ENCODE measurements at places on chromosomes 5 and 9.

DNA sequence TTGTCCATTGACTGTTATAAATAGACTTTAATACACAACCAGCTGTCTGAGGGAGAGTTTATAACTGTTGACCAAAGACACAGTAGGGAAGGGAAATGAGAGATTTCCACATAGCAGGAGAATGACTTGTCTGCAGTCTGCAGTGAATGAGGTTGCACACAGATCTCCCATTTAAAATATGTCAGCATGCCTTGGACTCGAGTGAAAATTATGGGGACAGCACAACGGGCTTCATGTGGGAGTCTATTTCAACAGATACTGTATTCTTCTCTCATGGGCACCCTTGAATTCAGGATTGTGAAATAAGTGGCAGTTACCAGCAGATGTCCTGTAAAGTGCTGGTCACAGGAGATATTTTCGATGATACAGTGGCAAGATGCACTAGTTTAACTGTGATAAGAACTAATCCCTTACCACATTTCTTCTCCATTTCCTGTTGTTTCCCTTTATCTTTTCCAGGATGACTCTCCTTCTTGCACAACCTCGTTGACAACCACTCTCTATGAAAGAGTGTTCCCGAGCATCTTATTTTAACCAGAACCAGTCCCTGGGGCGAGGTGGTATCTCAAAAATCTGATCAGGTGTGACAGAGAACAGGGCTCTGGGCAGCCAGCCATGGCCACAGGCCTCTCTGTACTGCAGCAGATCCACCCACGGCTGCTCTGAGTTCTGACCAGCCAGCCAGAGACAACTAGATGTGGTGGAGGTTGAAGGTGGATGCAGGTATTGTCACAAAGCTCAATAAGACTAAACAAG, 51.5 kb upstream of the MAP3K1 start:
- DNase-seq, result no peak

GRCh38 chr5:71652803-71653543, 65.8 kb downstream of the MCCC2 start:
- no peak for DNase-seq

DNA sequence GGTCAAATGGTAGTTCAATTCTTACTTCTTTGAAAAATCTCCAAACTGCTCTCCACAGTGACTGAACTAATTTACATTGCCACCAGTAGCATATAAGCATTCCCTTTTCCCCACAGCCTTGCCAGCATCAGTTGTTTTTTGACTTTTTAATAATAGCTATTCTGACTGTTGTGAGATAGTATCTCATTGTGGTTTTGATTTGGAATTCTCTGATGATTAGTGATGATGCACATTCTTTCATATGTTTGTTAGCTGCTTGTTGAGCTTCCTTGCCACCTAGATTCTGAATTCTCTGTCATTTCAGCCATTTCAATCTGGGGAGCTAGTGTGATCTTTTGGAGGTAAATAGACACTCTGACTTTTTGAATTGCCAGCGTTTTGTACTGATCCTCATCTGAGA, 24.0 kb downstream of the CDK20 start:
- DNase-seq, result no peak

GRCh38 chr5:96195123-96195522, 233.5 kb upstream of the ELL2 start:
- DNase-seq, result no peak

GRCh38 chr9:117821954-117822353, 117.8 kb downstream of the TLR4 start:
- DNase-seq, result no peak

DNA sequence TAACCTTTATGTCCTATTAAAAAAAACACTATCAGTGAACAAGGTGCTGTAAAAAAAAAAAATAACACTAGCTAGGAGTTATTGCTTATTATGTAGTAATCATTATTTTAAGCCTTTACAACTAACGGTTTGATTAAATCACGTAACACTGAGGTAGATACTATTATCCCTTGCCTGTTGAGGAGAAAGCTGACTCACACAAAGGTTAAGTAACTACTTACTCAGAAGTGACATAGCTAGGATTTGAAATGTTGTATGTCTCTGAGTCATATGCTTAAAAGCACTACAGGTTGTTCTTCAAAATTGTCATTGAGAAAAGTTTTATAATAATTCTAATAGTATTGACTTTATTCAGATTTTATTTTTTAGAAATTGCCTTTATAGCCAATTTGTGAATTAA, 8.8 kb downstream of the TENT2 start:
- no peak for DNase-seq

DNA sequence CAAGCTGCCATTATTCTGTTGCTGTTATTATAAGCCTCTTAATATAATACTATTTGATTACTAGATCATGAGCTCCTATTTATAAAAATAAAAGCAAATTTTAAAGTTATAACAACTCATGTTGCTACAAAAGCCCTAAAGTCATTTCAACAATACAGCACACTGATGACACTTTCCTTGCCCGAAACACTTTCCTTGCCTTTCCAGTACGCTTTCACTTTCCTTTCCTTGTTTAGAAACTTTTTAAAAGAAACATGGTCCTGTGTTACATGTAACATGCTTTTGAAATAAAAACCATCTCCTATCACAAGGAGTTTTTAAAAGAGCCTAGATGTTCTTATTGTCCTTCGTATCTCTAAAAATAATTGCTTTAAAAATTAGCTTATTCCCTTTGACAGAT, 688.4 kb downstream of the PTPRD start:
- no peak for DNase-seq

DNA sequence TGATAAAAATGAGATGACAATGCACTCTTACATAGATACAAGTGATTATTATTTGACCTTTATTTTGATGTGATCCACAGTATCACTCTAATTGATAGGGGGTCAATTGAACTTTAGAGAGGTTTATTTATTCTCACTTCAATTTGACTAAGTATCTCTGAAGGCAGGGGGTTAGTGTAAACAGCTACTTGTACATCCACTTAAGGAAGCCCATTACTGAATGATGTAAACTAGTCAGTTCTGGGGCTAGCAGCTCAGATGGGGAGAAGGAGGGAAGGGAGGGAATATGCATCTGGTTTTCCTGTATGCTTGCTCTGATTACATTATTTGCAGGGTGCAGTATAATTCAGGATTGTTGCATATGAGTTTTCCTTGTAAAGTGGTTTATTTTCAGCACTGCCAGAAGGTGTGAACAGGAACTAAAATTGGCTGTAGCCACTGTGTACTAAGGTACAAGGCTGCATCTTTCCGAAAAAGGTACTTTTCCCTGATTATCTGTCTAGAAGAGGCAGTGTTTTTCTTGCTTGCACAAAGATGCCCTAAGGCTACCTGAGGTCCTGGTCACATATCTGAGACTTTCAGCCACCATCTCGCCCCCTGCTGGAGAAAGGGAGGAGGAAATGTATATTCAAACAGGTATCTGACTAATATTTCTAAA, 51.2 kb downstream of the MRPS27 start:
- DNase-seq, result peak; percentile 33

GRCh38 chr9:3894772-3895171, 369.0 kb upstream of the RFX3 start:
- no peak for DNase-seq

DNA sequence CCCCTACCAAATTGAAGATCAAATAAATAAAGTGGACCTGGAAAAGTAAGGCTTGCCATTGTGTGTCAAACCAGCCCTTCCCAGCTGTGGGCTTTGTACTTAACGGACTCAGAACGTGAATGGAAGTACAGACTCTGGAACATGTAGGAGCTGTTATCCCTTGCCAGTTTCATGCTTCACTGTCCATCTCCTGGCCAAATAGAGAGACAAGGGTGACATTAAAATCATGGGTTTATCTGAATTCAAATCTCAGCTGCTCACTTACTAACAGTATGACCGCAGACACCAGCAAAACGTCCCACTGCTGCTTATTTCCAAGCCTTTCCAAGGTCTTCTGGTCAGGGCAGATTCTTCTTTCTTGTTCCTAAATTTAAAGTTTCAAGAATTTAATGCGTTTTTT, 52.2 kb downstream of the EXOSC2 start:
- no peak for DNase-seq

GRCh38 chr5:125766706-125767105, 656.5 kb upstream of the GRAMD2B start:
- DNase-seq, result no peak

DNA sequence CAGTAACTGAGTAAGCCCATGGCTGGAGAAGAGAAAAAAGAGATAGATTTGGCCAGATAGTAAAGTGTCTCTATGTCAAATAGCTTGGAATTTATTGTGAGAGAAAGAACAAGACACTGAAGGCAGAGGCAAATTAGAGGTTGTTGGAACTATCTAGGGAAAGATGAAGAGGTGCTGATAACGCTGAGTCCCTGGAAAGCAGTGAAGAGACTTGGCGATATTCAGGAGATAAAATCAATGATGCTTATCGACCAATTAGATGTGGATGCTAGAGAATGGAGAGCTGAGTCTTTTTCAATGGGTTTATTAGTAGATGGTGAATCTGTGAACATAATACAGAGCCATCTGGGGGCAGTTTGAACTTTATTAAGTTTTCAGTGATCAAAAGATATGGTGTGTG, 48.6 kb upstream of the GABRA1 start:
- DNase-seq, result no peak

- DNase-seq, result no peak
Measured at GRCh38 chr5:44233691-44234090, 155.5 kb downstream of the FGF10 start.

- no peak for DNase-seq
Measured at GRCh38 chr5:91297994-91298393, 85.1 kb downstream of the ARRDC3 start.

GRCh38 chr9:136722969-136723356, 10.6 kb downstream of the DIPK1B start:
- no peak for DNase-seq

DNA sequence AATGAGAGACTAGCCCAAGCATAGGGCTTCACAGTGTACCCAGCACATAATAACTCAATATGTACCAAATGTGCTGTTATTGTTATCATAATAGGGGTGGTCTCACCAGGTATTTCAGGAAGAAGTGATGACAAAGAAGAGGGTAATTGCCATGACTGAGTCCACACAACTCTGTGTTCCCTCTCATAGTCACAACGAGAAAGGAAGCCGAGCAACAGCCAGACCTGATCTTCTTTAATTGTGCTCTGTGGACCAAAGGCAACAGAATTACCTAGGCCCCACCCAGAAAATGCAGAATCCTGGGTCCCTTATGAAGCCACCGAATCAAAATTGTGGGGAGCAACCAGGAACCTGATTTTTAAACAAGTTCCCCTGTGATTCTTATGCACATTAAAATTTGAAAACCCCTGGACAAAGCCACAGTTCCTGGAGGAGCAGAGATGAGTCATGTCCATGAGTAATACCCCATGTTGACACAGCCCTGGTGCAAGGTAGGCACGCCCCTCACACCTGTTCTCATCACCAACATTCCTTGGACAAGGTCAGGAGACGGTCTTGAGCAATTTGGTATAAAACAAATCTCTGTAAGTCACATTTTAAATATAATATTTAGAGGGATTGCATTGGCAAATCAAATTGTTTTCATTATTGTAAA, 5.2 kb downstream of the FGF1 start:
- DNase-seq, result no peak

GRCh38 chr5:144308174-144308573, 137.5 kb downstream of the KCTD16 start:
- no peak for DNase-seq

GRCh38 chr5:79349047-79349446, 113.1 kb downstream of the JMY start:
- DNase-seq, result no peak

- peak; percentile 19 for DNase-seq
Measured at GRCh38 chr9:91727316-91727861, 222.6 kb downstream of the ROR2 start.

- DNase-seq, result no peak
Measured at GRCh38 chr5:168859471-168859870, 280.3 kb upstream of the PANK3 start.

DNA sequence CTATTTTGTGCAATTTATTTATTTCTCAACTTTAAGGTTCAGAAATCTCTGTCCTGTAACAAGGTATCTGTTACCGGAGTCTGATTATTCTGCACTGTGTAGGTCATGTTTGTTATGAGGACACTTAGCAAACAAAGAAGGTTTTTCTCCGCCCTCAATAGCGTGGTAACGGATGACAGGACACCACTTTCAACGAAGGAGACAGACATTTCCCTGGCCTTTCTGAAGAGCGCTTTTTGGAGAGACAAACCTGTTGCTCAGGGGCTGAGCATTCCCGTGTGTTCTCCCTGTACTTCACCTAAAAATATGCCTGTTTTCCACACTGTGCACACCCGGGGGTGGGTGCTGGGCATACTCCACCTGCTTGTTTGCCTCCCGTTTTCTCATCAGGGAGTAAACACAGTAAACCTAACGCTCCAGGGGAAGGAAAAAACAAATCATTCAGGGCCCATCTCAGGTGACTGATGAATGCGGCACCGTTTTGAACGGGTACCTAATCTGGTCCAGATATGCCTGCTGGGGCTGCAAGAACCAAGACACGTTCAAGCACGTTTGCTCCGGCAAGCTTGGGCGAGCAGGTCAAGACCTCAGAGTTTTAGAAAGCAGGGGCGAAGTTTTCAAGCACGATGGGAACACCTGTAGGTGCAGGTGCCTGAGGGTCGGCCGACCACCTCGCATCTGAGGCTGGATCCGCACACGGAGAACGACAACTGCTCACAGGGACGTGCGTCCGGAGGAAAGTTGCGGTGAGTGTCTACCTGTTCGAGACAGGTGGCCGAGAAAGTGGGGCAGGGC, 859 bp downstream of the RETREG1 start:
- DNase-seq, result no peak

DNA sequence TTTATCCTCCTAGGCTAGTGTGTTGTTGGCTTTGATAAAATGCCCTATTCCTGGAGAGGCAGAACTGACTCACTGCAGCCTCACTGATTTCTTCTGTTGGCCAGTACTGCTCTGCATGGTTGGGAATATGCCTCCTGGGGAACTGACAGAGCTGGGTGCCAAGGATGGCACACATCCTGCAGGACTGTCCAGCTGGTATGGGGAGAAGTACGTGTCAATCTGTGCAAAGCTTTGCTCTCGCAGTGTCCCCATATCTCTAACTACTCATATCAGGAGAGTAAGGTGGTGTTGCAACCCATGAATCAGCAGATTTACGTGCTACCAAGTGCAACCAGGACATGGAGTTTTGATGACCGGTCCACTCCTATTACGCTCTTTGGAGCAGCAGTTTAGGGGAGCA, 74.7 kb downstream of the TEK start:
- DNase-seq, result no peak

DNA sequence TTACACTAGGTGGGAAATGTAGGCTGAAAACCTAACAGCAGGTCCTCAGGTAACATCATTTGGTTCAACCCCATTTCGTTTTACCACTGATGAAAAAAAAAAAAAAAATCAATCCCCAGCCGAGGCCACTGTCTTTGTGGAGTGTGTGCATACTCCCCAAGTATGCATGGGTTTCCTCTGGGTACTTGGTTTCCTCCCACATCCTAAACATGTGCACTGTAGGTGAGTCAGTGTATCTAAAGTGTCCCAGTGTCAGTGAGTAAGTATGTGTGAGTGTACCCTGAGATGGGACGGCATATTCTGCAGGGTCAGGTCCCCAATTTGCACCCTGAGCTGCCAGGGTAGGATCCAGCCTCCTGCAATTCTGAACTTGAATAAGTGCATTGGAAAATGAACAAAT, 966.5 kb upstream of the DMAC1 start:
- no peak for DNase-seq
